ENCODE measurements at places on chromosomes 6 and 20. TPM values are rescaled to one million over a fixed set of nuclear protein-coding genes. Genes with fewer than 3 reads are reported as not detected.

The GRM1 gene
- 0.07 TPM for total RNA-seq

The FAM162B gene
- total RNA-seq, result 11.5 TPM

The FAM83C gene
- total RNA-seq, result not detected

The COL11A2 gene
- total RNA-seq, result 0.13 TPM

The TMEM63B gene
- total RNA-seq, result 36.9 TPM

The CCN6 gene
- 0.10 TPM for total RNA-seq

The HEY2 gene
- total RNA-seq, result 0.63 TPM

The GGTLC1 gene
- not detected for total RNA-seq

The ECT2L gene
- total RNA-seq, result not detected

The MAP1LC3A gene
- 28.3 TPM for total RNA-seq

The CFAP61 gene
- not detected for total RNA-seq

The ERVFRD-1 gene
- not detected for total RNA-seq

The TMEM244 gene
- total RNA-seq, result not detected

The TCF21 gene
- 0.50 TPM for total RNA-seq

The SPTLC3 gene
- 3.9 TPM for total RNA-seq

The CENPW gene
- 4.2 TPM for total RNA-seq

The PACRG gene
- total RNA-seq, result 0.20 TPM
